ENCODE measurements at places on chromosomes 2 and 18.

GRCh38 chr2:136058262-136058661, 59.7 kb downstream of the CXCR4 start:
- no peak for DNase-seq

DNA sequence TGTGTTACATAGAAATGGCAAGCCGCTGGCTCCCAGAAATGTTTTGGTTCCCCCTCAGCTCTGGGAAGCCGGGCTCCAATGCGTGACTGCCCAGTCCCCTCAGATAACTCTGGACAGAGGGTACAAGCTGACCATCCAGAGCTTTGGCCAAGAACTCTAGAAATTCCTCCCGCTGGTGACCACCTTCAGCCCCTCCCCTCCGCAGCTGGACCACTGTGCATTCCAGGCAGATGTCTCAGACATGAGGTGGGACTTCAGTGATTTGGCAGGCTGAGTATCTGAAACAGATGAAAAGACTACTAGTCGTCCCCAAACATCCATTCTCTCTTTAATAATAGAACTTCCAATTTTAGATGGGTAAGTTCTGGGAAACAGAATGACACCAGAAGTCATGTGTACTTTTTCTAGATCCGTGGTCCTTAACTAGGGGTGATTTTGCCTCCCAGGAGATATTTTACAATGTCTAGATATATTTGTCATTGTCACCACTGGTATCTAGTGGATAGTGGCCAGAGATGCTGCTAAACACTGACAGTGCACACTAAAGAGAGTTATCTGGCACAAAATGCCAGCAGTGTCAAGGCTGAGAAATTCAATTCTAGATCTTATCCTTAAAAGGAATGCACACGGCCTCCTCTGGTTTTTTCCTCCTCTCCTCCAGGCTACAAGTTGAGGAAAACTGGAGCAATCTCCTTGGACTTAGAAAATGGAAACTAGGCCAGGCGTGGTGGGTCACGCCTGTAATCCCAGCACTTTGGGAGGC, 294.3 kb downstream of the SRBD1 start:
- DNase-seq, result no peak

DNA sequence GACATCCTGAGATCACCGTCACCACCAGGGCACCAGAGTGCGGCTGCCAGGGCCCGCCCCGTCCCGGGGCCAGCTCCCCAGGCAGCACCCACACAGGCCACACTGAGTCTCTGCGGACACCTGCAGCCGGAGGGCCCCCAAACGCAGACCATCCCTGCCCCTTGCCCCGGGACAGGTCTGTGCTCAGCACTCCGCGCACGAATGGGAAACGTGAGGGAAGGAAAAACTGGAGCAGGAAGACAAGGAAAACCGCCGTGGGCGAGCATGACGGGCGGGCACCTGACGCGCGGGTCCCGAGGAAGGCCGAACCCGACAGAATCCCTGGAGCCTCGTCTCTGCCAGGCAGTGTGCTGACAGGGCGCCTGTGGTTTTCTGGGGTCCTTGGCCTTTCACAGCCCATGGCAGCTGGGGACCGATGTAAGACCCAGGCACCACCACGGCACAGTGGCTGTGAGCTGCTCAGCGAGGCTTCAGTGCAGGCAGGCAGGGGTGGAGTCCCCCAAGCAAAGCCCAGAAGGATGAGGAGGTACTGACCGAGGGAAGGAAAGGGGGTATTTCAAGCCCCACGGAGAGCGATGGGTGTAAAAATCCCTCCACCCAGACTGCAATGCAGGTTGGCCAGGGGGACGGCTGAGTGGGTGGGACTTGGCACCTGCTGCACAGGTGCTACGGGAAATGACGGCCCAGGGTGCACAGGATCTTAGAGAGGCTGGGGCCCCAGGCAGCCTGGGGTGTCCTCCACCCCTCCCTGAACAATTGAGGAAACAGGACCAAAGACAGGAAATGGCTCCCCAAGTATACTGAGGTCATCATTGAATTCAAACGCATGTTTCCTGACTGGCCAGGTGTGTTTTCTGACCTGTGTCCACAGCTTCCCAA, 59.0 kb downstream of the PXDN start:
- DNase-seq, result no peak

DNA sequence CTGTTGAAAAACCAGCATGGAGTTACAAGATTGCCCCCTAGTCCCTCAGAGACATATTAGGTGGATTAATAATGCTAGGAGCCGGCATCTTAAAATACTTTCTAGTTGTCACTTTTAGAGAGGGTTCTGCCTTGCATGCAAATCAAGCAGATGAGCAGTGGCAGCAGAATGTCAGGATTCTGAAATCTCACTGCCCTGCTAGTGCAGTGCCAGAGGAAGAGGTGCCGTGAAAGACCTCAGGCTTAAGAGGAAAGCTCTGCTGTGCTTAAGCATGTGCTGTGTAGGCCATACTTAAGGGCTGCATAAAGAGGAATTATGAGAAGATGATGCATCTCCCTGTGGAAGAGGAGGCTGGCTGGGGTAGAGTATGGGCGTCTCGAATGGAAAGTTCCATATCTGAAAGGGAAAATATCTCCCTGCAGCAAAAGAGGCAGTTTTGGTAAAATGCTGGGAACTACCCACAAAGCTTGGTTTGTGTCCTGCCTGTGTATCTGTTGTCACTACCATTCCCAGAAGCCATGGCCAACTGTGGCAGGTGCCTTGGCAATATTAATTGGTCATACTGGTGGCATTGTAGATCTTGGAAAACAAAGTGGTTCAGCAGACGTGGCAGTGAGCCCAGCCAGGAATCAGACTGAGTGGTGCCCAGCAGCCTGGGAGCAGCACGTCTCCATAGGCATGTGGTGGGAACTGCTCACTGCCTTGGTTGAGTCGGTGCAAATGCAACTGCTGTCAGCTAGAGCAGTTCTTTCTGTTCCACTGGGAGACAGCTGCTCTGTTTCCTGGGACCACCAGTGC, 131.9 kb downstream of the EVA1A start:
- DNase-seq, result no peak

GRCh38 chr2:71003396-71003795, 8.7 kb upstream of the TEX261 start:
- DNase-seq, result no peak

DNA sequence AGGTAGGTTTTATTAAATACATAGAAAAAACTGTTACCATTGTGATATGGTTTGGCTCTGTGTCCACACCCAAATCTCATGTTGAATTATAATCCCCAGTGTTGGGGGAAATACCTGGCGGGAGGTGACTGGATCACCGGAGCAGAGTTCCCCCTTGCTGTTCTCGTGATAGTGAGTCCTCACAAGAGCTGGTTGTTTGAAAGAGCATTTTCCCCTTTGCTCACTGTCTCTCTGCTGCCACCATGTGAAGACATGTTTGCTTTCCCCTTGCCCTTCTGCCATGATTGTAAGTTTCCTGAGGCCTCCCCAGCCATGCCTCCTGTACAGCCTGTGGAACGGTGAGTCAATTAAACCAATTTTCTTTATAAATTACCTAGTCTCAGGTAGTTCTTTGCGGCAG, 352.7 kb upstream of the SLC39A10 start:
- DNase-seq, result no peak

GRCh38 chr2:23547725-23548124, 162.7 kb downstream of the KLHL29 start:
- no peak for DNase-seq

DNA sequence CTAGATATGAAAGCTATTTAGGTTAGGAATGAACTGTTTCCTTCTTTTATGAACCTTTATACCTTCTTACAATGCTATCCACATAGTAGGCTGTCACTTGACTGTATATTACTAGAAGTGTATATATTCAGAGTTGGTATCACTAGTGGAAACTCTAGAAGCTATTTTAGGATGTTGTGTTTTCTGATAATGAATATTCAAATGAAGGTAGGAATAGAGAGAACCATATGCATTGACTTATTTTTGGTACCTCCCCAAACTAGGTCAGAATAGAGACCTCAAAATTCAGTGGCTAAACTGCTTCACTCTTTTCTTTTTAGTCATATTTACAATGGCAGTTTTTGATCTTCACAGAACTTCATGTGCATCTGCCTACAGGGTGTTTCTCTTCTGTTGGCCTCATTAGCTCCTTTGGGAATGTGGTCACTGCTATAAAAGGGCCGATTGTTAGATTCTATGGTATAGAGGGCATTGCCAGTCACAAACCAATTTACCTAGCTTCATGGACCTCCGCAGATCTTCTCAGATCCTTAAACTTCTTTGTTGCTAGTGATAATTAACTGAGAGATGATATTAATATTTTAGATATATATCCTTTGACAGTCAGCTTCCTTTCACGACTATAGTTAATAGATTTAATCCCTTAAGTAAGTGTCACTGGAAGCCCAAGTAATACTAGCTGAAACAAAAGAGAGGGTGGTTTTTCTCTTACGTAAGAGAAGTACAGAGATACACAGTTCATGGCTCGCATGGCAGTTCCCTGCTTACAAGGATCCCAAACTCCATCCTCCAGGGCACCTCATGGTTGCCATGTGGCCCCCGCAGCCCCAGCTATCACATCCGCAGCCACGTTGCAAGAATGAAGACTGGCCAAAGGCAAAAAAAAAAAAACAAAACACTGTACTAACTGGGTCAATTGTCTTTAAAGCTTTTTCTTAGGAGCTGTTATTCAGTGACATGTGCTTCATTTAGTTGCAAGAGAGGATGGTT, 61.0 kb downstream of the TSPYL6 start:
- no peak for DNase-seq

GRCh38 chr2:190465060-190465459, 56.9 kb downstream of the MFSD6 start:
- no peak for DNase-seq

DNA sequence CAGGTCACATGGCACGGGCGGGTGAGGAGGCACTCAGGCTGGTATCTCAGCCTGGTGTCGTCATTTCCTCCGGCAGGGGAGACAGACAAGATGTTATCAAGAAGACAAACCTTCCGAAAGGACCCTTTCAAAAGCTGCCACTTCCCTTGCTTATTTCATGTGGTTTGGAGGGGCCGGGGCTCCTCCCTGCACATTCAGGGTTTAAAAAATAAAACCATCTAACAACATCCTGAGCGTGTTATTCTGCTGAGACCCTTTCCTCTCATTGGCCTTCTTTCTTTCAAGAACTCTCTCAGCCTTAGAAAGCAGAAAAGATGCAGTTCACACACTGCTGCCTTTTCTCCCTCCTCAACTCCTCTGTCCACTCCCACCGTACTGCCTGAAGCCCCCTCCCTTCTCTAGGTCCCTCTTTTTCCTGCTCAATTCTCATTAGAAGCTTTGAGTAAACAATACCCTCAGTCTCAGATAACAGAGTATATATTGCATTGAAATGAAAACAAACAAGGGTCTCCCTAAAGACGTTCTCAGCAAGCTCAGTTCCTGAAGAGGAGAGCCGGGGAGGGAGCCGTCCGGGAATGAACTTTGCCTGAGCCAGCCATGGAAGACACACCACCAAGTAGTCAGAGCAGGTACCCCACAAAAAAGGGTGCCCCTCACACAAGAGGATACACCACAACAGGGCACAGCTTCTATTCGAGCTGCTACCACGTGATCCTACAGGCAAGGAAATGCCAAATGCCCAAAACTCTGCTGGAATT, 9.7 kb downstream of the SMAD7 start:
- DNase-seq, result no peak

DNA sequence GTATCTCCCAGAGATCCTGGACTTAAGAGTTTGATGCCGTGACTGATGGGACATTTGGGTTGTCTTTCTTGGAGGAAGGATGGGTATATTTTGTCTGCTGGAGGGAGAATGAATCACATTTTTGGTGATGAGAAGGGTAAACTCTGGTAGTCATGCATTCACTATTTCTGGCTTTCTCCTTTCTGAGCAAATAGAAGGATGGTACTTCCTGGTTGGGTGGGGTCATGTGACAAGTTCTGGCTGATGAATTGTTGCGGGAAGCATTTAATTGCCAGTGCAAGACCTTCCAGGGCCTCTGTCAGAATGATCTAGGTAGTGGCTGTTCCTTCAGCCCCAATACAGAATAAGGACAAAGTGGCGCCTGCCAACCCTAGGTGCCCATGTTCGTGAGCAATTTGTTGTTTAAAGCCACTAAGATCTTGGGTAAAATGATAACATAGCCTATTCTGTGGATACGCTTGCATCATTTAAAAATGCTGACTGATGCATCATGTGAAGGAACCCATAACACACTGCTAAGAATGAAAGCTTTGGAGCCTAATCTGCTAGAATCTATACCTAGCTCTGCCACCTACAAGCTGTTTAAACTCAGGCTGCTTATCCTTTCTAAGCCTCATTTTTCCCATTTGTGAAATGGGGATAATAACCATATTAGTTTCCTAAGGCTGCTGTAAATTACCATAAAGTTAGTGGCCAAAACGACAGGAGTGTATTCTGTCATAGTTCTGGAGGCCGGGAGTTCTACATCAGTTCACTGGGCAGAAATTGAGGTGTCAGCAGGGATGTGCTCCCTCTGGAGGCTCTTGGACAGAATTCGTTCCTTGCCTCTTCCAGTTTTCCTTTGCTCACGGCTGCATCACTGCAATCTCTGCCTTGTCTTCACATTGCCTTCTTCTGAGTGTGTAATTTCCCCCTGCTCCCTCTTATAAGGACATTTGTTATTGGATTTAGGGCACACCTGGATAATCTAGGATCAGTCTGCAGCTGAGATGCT, 281.3 kb downstream of the AGPS start:
- no peak for DNase-seq

DNA sequence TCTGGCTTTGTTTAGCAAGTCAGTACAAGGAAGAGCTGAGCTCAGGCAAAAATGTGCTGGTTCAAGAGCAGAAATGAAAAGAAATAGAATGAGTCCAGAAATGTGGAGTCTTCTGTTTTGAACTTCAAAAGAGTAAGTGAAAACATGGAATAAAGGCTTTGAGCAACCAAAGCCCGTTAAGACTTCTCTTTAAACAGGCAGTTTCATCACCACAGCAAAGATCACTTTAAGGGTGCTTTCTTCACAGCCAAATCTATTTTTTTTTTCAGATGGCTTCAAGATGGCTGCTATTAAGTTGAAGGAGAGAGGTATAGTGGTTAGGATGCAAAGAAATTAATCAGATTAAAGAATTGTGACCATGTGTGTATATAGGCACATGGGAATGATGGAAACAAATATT, 2.0 kb upstream of the CHRNA1 start:
- no peak for DNase-seq

- DNase-seq, result peak; percentile 79
These were observed 3.5 kb downstream of the ZCCHC2 start for GRCh38 chr18:62526098-62527025.

GRCh38 chr2:199462956-199463692, 5.4 kb upstream of the SATB2 start:
- no peak for DNase-seq

DNA sequence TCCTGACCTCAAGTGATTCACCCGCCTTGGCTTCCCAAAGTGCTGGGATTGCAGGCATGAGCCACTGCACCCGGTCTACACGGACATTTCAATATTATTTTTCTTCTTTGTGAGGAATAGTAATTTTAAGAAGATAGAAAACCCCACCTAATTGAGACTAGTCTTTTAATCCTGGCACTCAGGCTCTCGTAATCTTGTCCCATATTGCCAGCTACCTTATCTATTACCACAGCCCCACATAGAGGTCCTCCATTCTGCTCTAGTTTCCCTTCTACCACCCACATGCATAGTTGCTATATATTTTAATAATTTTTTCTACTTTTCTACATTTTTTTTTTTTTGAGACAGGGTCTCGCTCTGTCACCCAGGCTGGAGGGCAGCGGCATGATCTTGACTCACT, 9.5 kb upstream of the USP14 start:
- no peak for DNase-seq

- DNase-seq, result no peak
These were observed 93.9 kb upstream of the RMDN2 start for GRCh38 chr2:37831081-37831780.

- DNase-seq, result no peak
These were observed 2.4 kb downstream of the SRD5A2 start for GRCh38 chr2:31578316-31578715.

All from stromal cell of bone marrow (primary cell).